ENCODE measurements at places on chromosomes 2 and 18.
A peak's percentile ranks its signal among the peaks of the same experiment; 100 is the strongest.

DNA sequence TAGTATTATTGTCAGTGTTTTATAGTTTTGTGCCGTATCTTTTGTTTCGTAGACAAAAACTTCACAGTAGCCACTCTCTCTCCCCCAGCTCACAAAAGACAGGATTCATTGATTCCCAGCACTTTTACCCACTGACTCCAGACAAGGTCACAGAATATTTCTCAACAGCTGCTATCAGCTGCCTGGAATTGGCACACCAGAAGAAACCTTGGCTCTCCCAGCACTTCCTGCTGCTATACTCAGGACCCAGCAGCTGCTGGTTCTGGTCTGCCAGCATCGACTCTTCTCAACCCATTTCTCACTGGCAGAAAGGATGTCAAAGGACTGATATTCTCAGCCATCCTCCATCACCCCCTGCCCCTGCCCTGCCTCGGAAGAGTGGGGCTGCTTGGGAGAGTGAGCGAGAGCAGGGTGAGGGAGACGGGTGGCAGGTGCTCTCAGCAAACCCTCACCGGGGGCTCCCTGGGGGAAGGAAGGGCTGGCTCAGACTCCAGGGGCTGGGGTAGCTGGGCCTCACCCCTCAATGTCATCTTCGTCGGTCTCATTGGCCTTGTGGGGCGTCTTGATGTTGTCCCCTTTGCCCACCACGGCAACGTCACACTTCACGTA lies 6.1 kb upstream of the OTOF start:
- DNase-seq = no peak

DNA sequence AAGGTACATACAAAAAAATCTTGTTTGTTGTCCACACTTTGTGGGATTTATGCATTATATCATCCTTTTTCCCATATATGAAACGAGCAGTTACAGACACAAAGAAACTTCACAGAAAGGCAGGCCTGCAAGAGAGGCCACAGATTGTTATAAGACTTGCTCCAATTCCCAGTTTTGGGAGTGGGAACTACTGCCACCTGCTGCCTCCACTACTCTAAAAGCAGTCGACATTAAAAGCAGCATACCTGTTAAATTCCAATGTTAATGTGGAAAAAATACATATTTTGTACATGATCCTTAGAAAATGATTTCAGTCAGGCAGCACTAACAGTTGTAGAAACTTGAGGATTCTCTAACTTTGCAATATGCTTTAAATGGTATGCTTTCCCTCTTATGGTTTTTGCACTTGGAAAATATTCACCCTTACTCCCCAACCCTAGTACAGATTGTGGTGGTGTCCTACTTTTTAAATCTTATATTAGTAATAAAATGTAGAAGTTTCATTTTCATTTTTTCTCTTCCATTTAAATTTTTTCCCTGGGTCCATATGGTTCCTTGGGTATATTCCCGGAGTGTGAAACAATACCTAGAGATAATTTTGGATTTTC lies 37.9 kb downstream of the SLC38A11 start:
- peak; percentile 72 for DNase-seq

- DNase-seq = peak; percentile 60
Observed at GRCh38 chr2:155223781-155224406, 525.4 kb downstream of the KCNJ3 start.

DNA sequence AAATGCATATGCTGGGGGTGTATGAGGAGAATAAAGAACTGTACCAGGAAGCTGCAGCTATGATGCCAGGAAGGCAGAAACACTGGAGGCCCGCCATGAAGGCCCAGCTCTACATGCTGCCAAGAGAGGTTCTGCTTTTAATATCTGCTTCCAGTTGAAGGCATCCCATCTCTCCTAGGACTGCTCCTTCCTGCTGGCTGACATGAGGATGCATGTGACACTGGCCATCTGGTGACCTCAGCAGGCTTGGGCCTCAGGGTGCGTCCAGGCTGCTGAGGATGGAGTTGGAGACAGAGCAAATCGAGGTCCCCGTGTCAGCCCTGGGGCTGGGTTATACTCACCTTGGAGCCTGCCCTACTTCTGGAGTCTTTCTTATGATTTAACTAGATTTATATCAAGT lies 49.0 kb downstream of the PSMG2 start:
- DNase-seq = no peak

GRCh38 chr2:11941201-11942177 lies 195.1 kb downstream of the LPIN1 start:
- DNase-seq = no peak

GRCh38 chr2:54065411-54065810 lies 50.0 kb upstream of the ACYP2 start:
- DNase-seq = no peak

DNA sequence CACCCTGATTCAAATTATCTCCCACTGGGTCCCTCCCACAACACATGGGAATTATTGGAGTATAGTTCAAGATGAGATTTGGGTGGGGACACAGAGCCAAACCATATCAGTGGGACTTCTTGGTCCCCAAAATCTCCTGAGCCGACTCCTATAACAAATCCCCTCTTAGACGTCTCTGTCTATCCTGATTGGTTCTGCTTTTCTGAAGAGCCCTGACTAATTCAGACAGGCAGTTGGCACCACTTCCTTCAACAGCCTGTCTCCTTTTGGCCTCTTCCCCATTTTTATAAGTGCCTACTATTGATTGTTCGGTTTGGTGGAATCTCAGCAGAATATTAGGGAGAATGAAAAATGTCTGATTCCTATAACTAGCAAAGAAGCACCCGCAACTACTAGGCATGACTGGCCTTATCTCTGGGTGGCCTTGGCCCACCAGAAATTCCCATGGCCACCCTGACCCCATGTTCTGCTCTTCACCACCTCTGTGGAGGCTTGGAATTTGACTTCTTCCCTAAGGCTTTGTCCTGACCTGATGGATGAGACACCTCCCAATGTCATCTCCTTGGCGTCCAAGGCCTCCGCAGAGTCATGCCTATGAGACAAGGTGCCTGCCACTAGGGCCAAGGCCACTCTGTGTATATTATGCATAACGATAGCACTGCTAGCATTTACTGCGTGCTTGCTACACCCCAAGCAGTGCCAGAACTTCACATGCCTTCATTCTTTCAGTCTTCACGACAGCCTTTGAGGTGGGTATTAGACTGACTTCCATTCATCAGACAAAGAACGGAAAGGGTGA lies 218.9 kb upstream of the COPS8 start:
- DNase-seq = no peak

GRCh38 chr18:48374423-48375149 lies 34.6 kb downstream of the ZBTB7C start:
- DNase-seq = no peak

DNA sequence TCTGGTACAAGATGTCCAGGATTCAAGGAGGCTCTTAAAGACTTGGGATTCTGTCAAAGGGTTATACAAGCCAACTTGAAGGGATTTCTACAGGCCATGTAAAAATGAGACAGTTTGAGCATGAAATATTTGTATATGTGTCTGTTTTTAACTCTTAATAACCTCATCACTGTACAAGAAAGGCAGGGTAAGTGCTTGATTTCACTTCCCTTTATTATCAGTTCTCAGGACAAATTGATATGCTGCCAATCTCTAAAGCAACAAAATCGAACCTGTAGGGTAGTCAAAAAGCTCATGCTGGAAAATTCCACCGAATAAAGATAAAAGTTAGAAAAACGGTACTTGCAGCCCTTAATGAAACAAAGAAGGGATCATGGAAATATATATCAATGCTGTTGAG lies 14.1 kb downstream of the COPS8 start:
- DNase-seq = no peak

GRCh38 chr2:60136913-60137312 lies 416.5 kb downstream of the BCL11A start:
- no peak for DNase-seq

Data from HT-29 (cell line).